Effector memory CD8-positive, alpha-beta T cell (primary cell): ENCODE measurements at places on chromosomes 7 and 10.

DNA sequence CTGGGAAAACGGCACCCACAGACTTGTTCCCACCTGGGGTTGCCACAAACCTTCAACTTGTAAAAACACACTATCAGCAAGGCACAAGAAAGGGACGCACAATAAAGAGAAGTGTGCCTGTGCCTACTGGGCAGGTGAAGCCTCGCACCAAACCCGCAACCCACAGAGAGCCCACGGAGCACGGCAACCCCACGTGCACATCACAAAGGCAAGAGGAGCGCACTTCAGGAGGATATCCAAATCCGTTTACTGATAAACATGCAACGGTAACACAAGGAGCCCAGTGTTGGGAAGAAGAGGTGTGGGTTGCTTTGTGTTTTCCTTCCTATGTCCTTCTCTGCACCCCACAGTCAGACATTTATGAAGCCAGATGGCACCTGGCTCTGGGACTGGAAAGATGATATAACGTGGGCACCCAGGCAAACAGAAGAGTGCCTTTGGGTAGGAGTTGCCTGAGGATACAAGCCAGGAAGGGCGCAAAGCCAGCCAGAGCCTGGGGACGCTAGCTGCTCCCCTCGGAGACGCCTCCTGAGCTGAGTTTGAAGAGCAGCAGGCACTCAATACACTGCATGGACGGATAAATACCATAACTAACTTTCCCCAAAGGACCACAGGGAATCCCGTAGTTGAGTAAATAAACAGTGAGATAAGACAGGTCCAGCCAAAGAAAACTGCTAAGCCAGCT is 41.6 kb downstream of the TCERG1L start:
- DNase-seq, result no peak

- DNase-seq, result no peak
Observed at GRCh38 chr10:45466784-45467183, 92.8 kb downstream of the ALOX5 start.

DNA sequence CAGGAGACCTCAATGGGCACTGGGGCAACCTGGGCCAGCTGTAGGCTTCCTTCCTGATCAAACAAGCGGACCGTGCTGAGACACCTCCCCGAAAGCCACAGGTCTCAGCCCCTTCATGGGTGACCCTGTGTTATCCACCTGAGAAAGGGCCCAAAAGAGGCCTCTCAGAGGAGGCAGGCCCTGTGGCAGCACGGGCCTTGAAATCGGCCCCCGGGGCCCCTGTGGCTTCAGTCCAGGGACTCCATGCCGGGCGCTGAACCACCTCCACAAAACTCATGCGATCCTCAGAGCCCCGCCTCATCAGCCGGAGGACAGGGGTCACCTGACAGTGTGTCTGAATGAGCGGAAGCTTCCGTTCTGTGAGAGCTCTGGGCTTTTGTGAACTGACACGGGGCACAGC is 307.1 kb downstream of the PAXIP1 start:
- no peak for DNase-seq

- DNase-seq, result no peak
Observed at GRCh38 chr7:21305455-21306235, 122.2 kb upstream of the SP4 start.
